Activated CD8-positive, alpha-beta memory T cell treated with anti-CD3 and anti-CD28 coated beads, Interleukin-2, amount 10 ng/mL, durations not matched to agents 7 days and 5 days (primary cell): ENCODE measurements at places on chromosomes 7 and 10. TPM values are rescaled to one million over a fixed set of nuclear protein-coding genes. Genes with fewer than 3 reads are reported as not detected.

DNA sequence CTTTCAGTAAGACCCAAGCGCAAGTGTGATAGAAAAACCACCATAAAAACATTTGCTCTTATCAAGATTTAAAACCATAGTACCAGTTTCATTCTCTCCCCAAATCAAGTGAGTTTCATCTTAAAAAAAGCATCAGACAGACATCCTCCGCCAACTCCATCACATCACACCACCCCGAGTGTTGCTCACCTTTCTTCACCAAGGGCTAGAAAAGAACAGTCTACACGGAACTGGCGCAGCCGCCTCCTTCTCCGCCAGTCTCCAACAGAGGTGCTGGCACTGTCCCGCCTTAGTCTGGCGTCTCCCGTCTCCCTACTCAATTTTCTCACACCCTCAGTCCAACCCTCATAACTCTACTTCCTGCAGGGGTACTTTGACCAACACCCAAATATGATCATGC lies 46.9 kb upstream of the WIPI2 start:
- peaks cover 13% of the 10 kb centered on the region for H3K4me1 ChIP-seq

DNA sequence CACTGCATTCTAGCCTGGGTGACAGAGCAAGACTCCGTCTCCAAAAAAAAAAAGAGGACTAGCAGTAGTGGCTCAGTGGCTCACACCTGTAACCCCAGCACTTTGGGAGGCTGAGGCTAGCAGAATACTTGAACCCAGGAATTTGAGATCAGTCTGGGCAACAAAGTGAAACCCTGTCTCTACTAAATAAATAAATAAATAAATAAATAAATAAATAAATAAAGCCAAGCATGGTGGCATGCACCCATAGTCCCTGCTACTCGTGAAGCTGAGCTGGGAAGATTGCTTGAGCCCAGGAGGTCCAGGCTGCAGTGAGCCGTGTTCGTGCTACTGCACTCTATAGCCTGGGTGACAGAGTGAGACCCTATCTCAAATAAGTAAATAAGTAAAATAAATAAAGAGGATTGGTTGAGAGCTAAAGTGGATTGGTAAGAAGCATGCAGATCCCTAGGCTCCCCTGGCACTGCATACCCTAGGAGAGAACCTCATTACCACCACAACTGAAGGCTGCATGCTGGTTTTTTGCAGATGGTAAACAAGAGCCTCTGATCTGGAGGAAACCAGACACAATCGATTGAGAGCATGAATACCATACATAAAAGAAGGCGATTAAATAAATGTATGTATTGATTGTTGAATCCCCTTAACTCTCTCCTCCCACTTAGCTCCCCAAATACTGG lies 163.2 kb downstream of the REEP3 start:
- H3K36me3 ChIP-seq: no peaks in the 10 kb centered on the region
- H3K27ac ChIP-seq: no peak overlapping the region
- DNase-seq: no peak
- H3K27me3 ChIP-seq: peaks cover 16% of the 10 kb centered on the region

- peaks cover 45% of the 10 kb centered on the region for H3K4me1 ChIP-seq
- H3K36me3 ChIP-seq: peaks cover 12% of the 10 kb centered on the region
- DNase-seq: peak; percentile 85
- peak overlapping the region; percentile 2 for H3K4me3 ChIP-seq
Observed at GRCh38 chr10:102452672-102453340, 1.5 kb upstream of the C10orf95 start.

DNA sequence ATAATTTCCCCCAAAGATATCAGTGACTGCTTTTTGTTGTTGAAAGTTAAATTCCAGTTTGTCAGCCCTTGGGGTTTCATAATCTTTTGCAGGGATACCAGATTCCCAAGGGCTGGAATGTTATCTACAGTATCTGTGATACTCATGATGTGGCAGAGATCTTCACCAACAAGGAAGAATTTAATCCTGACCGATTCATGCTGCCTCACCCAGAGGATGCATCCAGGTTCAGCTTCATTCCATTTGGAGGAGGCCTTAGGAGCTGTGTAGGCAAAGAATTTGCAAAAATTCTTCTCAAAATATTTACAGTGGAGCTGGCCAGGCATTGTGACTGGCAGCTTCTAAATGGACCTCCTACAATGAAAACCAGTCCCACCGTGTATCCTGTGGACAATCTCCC lies 3.2 kb downstream of the CYP26A1 start:
- no peaks in the 10 kb centered on the region for H3K36me3 ChIP-seq
- H3K4me1 ChIP-seq: peaks cover 30% of the 10 kb centered on the region
- H3K27ac ChIP-seq: no peak overlapping the region
- H3K4me3 ChIP-seq: no peak overlapping the region
- no peak for DNase-seq
- H3K27me3 ChIP-seq: peaks cover 81% of the 10 kb centered on the region

DNA sequence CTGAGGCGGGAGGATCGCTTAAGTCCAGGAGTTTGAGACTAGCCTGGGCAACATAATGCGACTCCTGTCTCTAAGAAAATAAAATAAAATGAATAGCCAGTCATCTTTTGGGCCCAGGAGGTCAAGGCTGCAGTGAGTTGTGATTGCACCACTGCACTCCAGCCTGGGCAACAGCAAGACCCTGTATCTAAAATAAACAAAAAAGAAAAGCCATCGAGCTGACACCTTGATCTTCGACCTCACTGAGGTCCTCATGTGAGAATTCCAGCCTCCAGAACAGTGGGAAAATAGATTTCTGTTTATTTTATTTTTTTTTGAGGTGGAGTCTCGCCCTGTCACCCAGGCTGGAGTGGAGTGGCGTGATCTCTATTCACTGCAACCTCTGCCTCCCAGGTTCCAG lies 301.5 kb upstream of the GALNT17 start:
- H3K27ac ChIP-seq: no peak overlapping the region
- peaks cover 8% of the 10 kb centered on the region for H3K4me1 ChIP-seq
- H3K36me3 ChIP-seq: no peaks in the 10 kb centered on the region
- H3K4me3 ChIP-seq: no peak overlapping the region
- H3K27me3 ChIP-seq: peaks cover 4% of the 10 kb centered on the region

DNA sequence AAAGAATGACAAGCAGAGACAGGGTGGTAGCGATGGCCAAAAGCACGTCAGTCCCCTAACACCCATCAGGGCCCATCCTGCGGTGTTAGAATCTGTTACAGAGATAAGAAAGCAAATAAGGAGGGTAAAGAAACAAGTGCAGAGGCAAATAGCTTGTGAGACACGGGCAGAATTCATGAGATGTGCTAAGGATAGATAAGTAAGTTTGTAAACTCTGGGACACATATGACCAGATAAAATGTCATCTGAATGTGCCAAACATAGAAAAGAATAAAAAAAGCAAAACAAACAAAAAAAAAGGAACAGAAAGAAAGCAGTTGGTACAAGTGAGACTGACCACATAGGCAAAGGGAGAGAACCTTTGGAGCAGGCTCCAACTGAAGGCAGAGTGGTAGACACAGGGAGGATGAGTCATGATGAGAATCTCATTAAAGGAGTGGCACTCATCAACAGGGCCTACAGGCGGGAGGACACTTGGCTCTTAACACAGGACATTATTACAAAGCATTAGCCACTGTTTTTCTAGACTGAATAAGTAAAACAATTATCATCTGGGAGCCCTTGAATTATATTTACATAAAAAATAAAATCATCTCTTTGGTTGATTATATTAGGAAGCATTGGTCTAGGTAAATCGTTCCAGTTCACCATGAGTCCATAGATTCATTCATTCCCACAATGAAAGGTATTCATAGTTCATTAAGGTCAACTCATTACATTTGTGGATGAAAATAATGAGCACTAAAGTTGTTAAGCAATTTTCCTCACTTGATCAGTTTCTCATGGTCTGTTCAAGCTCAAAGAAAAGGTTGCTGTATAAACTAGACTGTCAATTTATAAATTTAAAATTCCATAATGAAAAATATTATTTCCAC lies 21.5 kb upstream of the EPHB6 start:
- no peak overlapping the region for H3K27ac ChIP-seq
- no peak for DNase-seq
- no peak overlapping the region for H3K4me3 ChIP-seq
- H3K36me3 ChIP-seq: no peaks in the 10 kb centered on the region

DNA sequence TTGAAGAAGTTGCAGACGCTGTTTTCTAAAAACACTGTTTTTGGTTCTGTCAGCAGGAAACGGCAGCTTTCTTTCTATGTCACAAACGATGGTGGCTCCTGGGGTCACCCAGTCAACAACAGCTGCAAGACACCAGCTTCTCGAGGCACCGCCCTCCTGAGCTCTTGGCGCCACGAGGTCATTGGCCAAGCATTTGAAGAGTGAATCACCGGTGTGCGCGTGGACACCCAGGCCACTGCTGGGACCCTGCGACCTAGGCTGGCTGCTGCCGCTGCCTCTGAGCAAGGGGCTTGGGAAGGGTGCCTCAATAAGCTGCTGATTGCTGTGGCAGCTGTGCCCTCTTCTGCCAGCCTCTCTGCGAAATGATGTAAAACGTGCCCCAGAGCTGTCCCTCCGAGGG lies 22.5 kb upstream of the VIPR2 start:
- no peak for DNase-seq

DNA sequence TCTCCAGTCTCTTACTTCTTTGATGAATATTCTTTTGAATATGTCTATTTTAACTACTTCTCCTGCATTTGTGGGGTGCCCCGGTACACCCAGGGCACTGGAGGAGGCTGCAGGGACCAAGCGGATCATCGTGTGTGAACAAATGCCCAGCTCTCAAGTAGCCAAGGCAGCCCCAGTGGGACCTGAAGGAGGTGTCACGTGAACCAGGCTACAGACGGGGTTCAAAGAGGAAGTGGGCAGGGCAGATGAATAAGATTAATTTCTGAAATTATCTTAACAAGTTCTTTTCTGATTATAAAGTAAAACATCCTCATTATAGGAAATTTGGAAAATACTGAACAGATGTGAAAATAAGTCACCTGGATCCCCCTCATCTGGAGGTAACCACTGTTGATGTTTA lies 78.4 kb upstream of the DUSP5 start:
- DNase-seq: no peak
- peaks cover 10% of the 10 kb centered on the region for H3K36me3 ChIP-seq
- no peak overlapping the region for H3K27ac ChIP-seq
- no peak overlapping the region for H3K4me3 ChIP-seq

Gene TMEM176B
- total RNA-seq: not detected

Gene OR2F1
- total RNA-seq: not detected

Gene CLRN3
- not detected for total RNA-seq
